ENCODE measurements at places on chromosomes 4 and X. TPM values are rescaled to one million over a fixed set of nuclear protein-coding genes. Genes with fewer than 3 reads are reported as not detected.

The HMX1 gene
- not detected for total RNA-seq

The GAGE12H gene
- not detected for total RNA-seq

The KLKB1 gene
- total RNA-seq = 0.20 TPM

The EMD gene
- 113 TPM for total RNA-seq

The ATRX gene
- 45.2 TPM for total RNA-seq

The PDGFC gene
- total RNA-seq = 0.05 TPM

The GPC4 gene
- 0.11 TPM for total RNA-seq

The GAGE12F gene
- not detected for total RNA-seq

The ESX1 gene
- total RNA-seq = not detected

The BEND2 gene
- not detected for total RNA-seq

The MAP3K15 gene
- total RNA-seq = not detected

The TXK gene
- total RNA-seq = 2.4 TPM

The PRR32 gene
- not detected for total RNA-seq

The ZFP92 gene
- total RNA-seq = 1.1 TPM

The TMEM156 gene
- 5.3 TPM for total RNA-seq

The GAGE1 gene
- not detected for total RNA-seq

The PWWP3B gene
- not detected for total RNA-seq

The ZNF157 gene
- 0.78 TPM for total RNA-seq

The PLRG1 gene
- total RNA-seq = 133 TPM

The STARD8 gene
- 0.19 TPM for total RNA-seq

All from activated T-cell treated with anti-CD3 and anti-CD28 coated beads, Interleukin-2, amount 50 U/mL, for 4 hours (primary cell).